Omental fat pad (tissue), 4 donors: ENCODE measurements at places on chromosomes 4 and X.

DNA sequence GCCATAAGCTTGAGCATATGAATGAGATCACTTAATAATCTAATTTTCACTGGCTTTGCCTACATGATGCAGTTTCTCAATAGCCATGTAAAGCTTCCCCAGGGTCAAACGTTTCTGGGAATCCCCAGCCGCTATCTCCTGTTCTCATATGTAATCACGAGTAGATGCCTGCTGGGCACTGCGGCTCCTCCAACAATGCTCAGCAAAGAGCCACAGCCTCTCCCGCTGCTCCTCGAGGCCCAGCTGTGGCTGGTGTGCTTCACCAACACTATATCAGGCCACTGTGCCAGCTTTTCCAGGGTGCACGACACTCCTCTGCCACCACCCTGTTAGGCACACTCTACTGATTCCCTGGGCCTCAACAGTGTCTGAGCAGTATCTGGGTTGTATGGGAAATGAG is 78.3 kb upstream of the RASGEF1B start:
- no peak for DNase-seq

DNA sequence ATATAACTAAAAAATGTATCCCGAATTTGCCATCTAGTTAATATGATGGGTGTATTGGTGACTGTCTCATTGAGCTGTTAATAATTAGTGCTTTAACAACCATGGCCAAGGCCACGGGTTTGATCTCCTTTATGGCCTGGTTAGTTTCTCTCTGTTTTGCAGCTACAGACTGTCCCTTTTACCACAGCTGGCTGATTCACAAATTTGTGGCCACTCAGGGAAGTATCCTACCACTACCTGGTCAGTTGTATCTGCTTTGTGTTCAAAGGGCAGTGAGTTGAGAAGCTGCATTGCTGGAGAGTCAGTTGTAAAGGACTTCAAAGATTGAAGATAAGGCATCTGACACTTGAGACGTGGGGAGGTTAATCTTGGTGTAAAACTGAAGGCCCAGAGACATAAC is 219.1 kb upstream of the BMP3 start:
- no peak for DNase-seq

DNA sequence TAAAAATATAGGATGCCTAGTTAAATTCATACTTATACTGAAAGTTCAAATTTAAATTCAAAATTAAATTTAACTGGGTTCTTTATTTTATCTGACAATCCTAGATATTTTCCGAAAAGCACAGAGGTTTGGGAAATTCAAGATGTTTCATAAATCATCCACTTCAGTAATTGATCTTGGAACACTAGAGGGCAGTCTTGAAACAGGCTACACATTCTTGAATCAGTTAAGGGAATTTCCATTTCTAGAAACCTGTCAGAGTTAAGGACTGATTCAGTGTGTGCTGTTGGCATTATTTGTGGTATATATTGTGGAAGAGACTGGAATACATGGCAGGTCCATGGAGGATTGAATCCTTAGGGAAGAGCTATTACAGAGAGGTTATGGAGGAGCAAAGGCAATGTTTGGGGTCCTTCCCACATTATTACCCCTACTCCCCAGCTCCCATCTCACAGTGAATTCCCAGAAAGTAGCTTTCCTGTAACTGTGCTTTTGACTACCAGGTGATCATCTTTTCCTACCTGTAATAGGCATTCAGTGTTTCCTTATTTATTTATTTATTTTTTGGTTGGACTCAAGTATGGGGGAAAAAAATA is 92.9 kb downstream of the EGF start:
- no peak for DNase-seq

DNA sequence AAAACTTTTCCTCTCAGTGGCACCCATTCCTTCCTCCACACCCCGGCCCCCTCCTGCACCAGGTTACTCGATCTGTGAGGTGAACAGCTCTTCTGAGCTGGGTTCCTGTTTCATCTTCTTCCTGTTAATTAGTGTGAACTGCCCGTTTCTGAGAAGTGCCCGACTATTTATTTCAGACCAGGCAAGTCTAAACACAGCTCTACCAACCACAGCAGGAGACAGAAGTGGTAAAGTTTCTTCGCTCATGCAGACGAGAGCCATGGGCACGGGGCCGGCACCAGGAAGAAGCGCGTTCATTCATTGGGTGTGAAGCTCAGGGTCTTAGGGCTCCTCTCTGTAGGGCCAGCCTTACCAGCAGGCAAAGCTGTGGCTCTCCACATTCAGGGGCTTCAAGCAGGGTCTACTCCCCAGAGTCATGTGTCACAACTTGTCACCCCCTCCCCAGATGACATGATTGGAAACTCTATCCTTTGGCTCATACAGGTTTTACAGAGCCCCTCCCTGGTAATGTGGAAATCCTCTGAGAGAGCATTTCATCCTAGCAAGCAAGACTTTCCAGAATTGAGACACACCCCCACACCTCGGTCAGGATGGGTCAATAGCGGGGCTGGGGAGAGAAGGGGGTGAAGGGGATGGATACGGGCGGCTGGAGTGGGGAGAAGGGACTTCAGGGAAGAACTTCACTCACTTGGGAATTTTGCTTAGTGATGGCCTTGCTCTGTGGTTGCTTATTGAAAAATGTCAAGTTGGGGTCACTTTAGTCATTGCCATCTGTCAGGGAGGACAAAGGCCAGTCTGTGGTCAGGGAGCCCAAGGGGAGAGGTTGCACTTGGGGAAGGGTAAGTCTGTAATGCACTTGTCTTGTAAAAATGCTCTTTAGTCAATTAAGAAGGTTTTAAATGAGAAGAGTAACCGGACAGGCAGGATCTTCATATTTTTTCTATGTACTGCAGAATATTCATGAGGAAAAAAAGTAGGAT is 121.6 kb upstream of the TRIM2 start:
- DNase-seq: no peak

- no peak for DNase-seq
Observed at GRCh38 chr4:78756137-78756536, 20.0 kb upstream of the BMP2K start.

DNA sequence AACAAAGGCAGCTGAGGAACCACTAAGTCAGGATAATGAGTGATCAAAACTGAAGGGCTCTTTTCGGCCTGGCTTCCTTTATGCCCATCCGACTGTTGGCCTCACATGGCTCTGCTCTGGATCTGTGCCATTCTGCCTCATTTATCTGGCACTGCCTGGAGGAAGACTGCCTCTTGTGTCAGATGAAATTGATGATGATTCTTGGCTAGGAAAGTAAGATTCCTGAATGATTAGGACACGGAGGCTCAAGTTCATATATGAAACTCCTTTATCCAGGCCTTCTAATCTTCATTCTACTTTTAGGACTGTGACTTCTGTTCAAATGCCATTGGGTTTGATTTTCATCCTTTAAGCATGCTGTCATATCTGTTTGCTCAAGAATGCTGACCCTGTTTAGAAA is 475.4 kb upstream of the RPS6KA3 start:
- DNase-seq: no peak
